ENCODE measurements at places on chromosomes 12 and 14.

DNA sequence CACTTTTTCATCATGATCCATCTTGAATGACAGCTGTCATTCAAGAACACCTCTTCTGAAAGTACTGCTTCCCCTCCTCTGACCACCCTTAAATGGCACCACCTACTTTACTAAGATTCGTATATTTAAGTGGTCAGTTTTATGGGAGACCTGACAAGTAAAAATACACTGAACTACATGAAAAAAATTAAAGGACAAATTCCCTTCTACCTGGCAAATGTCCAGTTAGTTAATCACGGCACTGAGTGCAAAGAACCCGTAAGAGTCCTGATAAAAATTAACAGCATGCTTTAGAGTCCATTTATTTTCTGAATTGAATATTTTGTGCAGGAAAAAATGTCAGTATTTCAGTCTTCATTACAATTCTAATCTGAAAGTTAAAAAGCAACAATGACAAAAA is 48.7 kb downstream of the SETD3 start:
- no peak for DNase-seq

DNA sequence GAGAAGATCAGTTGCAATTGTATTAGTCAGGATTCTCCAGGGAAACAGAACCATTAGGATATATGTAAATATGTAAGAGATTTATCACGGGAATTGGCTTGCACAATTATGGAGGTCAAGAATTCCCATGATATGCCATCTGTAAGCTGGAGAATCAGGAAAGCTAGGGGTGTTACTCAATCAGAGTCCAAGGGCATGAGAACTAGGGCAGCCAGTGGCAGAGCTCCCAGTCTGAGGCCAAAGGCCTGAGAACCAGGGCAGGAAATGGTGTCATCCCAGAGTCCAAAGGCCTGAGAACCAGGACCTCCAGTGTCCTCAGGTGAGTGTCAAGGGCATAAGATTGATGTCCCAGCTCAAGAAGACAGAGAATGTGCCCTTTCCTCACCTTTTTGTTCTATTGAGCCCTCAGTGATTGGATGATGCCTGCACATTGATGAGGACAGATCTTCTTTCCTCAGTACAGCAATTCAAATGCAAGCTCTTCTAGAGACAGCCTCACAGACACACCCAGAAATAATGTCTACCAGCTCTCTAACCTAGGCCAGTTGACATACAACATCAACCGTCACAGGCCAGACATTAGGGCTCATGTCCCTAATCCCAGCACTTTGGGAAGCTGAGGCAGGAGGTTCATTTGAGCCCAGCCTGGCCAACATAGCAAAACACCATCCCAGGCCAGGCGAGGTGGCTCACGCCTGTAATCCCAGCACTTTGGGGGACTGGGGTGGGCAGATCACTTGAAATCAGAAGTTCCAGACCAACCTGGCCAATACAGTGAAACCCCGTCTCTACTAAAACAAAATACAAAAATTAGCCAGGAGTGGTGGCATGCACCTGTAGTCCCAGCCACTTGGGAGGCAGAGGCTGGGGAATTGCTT is 34.9 kb upstream of the ZNF740 start:
- DNase-seq: no peak

GRCh38 chr14:56650979-56651378 is 71.4 kb downstream of the TMEM260 start:
- no peak for DNase-seq

- DNase-seq: no peak
Observed at GRCh38 chr12:30962047-30962446, 35.5 kb downstream of the TSPAN11 start.

GRCh38 chr12:62960324-62960723 is 25.4 kb upstream of the PPM1H start:
- no peak for DNase-seq

GRCh38 chr12:129034558-129035289 is 181.4 kb downstream of the GLT1D1 start:
- DNase-seq: no peak

DNA sequence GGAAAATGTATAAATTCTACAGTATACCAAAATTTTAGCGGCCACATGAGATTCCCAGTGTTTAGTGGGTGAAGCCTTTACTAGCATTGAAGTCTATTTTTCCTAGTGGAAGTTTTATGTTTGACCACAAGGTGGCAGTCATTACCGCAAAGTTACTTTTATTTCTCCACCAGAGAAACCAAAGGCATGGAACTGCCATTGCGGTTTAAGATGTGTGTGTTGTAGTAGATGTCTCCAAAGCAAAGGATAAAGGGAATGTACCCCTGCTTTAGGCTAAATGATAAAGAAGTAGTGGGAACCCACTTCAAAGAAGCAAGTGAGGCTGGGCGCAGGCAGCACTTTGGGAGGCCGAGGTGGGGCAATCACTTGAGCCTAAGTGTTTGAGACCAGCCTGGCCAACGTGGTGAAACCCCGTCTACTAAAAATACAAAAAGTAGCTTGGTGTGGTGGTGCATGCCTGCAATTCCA is 140.5 kb downstream of the PRKCH start:
- DNase-seq: peak; percentile 23

DNA sequence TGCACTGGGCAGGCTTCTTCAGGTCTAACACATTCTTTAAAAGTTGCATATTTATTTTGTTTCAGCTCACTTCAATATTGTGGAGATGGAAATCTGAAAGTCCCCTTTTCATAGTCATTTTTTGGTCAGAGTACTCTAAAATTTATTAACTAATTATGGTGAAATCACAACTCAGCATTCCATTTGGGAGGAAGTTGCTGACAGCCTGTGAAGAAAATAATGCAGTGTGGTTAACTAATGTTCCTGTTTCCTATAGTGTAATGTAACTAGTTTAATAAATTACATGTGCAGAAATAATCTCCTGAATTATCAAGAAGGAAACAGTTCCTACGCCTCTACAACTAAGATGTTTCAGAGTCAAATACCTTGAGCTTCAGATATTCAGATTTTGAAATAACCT is 17.1 kb downstream of the LRFN5 start:
- DNase-seq: no peak

GRCh38 chr14:95956601-95957460 is 80.2 kb downstream of the TUNAR start:
- no peak for DNase-seq

DNA sequence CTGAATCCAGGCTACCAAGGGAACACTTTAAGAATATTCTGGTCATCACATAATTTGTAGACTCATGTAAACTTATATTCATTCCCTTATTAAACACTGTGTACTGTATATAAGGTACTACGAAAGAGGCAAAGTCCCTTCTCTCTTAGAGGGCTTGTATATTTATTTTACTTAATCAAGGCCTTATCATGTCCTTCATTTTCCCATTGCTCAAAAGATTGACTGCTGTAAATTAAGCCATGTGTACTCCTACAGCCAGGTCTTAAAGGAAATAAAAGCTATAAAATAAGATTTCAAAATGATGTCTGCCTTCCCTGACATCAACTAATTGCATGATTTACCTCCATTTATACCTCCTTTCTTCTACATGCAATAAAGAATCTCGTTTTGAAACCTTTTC is 5.0 kb downstream of the DENND5B start:
- DNase-seq: no peak

DNA sequence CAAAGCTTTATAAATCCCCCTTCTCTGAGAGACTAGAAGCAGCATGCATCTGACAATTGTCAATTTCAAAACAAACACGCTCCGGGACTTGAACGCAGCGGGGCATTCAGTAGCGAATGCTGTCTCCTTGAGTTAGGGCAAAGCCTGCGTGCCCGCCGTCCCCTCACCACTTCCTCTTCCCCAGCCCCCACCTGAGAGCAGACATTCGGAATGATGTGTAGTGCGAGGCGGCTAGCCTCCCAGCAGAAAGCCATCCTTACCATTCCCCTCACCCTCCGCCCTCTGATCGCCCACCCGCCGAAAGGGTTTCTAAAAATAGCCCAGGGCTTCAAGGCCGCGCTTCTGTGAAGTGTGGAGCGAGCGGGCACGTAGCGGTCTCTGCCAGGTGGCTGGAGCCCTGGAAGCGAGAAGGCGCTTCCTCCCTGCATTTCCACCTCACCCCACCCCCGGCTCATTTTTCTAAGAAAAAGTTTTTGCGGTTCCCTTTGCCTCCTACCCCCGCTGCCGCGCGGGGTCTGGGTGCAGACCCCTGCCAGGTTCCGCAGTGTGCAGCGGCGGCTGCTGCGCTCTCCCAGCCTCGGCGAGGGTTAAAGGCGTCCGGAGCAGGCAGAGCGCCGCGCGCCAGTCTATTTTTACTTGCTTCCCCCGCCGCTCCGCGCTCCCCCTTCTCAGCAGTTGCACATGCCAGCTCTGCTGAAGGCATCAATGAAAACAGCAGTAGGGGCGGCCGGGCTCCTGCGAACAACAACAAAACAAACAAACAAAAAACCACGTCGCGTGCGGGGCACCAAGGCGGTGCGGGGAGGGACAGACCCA is 2.2 kb downstream of the PRMT8 start:
- DNase-seq: no peak

DNA sequence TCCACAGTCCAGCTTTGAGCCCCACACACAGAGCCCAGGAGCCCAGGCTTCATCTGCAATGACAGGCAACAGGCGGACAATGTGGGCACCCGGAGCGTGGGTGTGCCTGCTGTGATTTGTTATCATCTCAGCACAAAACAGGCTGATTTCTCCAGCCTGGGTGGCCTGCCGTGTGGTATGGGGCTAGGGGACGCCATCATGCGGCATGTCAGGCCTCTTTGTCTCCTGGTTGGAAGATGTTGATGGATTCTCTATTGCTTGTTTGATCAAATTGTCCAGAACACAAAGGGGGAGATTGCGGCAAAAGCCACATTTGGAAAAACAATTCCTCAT is 147.1 kb downstream of the KIF26A start:
- DNase-seq: no peak

DNA sequence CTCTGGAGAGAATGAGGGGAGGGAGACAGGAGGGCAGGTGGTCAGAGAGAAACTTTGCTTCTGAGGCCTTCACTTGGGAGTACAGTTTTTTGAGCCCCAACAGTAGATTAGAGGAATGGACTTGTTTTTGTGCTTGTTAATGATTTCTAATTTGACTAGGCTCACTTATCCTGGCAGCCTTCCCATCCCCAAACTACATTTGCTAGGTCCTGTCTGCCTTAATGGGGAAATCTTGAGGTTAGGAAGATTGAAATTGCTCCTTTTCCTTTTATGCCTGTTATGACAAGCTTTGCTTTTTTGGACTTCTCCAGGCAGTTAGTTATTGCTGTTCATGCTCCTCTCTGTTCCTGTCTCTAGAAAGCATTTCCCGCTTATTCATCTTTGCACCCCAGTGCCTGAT is 37.7 kb downstream of the SYNE2 start:
- no peak for DNase-seq

GRCh38 chr12:50047693-50048250 is 9.6 kb upstream of the ASIC1 start:
- DNase-seq: no peak

DNA sequence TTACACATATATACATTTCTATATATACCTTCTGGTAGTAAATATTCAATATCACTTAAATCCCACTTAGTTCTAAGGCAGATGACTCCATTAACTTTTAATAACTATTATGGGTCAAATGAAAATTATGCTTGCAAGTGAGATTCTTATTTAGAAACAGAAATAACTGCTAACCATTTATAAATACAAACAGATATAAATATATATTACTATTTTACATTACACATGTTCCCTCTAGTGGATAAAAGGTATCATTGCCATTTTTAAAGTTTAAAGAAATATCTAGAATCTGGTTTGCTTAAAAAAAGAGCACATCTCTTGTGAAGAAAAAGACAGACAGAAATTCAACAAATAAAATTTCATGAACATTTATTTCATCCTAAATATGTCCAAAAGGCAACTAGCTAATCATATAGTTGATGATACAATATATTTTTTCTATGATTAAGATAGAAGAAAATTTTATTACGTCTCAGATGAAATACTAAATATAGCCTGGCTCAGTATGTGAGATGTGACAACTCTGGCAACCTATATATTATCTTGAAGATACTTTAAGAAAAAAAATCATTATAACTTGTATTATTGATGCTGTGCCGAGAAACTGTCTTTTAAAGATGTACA is 11.7 kb upstream of the RAD51AP1 start:
- DNase-seq: no peak

DNA sequence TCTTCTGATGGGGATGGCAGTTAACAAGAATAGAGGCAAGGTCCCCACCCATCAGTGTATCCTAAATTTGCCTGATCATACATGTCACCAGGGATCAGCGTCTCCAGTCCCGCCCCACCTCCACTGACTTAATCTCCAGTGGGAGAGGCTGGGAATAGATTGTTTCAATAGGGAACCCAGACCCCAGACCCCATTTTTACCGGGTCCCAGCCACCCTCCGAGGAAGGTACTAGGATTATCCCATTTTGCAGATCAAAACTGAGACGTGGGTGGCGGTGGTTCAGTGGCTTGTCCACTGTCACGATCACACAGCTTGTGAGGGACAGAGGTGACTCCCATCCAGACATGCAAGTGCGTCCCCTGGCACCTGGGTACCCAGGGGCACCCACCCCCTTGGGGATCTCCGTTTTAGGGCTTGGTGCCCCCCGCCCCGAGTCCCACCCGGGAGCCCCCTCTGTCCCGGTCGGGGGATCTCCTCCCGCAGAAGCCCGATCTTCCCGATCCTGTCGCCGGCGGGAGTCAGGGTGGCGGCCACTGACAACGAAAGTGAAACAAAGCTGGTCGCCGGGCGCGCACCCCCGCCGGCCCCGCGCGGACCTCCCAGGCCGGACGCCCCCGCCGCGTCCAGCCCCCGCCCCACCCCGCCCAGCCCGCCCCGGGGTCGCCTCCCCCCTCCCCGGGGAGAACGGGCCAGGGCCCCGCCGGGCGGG is 523 bp downstream of the WSB2 start:
- DNase-seq: peak; percentile 29

- DNase-seq: no peak
Observed at GRCh38 chr12:75760573-75761294, 249.3 kb upstream of the KRR1 start.

DNA sequence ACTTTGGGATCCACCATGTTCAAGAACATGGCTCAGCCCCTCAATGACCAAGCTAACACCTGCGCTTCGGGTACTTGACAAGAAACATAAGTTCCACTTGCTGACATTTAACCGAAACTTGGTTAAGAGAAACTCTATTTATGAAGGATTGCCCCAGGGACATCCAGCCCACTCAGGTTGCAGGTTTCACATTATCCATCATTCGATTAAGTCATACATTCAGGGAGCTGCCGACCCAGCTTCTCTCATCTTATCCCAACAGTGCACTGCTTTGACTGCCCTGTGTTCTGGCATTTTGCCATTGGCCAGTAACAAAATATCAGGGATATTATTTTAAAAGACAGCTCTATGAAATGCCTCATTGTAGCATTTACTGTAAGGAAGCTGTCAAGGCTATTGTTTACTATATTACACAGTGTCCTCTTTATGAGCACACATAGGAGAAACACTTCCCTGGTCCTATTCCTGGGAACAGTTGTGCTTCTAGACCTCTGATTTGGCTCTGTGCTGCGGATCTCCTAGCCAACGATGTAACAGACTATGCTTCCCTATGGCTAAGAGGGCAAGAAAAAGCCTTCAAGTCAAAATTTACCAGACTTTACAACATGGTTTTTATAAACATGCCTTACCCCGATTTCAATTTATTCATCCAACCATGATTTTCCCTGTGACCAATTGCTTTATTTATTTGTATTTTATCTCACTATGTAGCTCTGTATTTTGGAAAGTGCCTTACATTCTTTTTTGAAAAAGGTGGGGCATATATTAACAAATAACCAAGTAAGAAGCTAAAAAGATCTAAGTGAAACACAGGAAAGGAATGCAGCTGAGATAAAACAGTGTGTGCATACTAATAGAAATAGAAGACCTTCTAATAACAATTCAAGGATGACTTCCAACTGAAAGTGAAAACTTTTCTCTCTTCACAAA is 109.3 kb downstream of the ITPR2 start:
- no peak for DNase-seq

- DNase-seq: peak; percentile 30
Observed at GRCh38 chr12:630656-631632, 32.3 kb downstream of the NINJ2 start.

GRCh38 chr14:57999471-57999870 is 133.6 kb upstream of the SLC35F4 start:
- no peak for DNase-seq

All from nucleus accumbens (tissue), 56 donors.